NAMALWA (cell line): ENCODE measurements at places on chromosomes 3 and 15.

- DNase-seq: no peak
Observed at GRCh38 chr3:175659670-175660350, 800.7 kb downstream of the NAALADL2 start.

- DNase-seq: no peak
Observed at GRCh38 chr15:77892335-77892734, 185.2 kb downstream of the TBC1D2B start.

- no peak for DNase-seq
Observed at GRCh38 chr15:61227950-61228936, 859 bp downstream of the RORA start.

GRCh38 chr15:81293728-81294515 lies 30.0 kb downstream of the STARD5 start:
- DNase-seq: peak; percentile 92

DNA sequence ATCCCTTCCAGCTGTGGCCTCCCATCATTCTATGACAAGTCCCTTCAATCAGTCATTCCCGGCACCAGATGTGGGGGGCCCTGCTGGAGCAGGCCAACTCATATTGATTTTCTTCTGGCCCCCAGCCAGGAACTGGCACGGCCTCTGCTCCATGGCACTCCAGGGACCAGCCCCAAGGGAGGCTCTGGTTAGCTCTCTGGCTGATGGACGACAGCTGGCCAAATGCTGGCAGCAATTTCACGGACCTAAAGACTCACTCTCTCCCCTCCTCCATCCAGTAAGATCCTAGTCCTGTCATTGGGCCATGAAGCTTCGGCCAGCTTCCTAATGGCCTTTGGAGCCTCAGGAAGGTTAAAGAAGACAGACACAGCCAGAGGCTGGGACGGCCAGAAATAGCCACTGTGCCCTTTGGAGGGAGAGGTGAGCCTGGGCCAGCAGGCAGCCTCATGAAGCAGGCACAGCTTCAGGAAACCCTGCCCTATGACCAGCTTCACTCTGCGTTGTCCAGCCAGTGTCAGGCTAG lies 131.0 kb downstream of the MEX3B start:
- DNase-seq: no peak

DNA sequence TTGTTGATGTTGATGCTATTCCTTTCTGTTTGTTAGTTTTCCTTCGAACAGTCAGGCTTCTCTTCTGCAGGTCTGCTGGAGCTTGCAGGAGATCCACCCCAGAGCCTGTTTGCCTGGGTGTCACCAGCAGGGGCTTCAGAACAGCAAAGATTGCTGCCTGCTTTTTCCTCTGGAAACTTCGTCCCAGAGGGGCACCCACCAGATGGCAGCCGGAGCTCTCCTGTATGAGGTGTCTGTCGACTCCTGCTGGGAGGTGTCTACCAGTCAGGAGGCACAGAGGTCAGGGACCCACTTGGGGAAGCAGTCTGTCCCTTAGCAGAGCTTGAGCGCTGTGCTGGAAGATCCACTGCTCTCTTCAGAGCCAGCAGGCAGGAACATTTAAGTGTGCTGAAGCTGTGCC lies 303.2 kb downstream of the ZIC1 start:
- DNase-seq: no peak

- DNase-seq: peak; percentile 90
Observed at GRCh38 chr3:197186887-197187588, 111.4 kb downstream of the DLG1 start.

- peak; percentile 77 for DNase-seq
Observed at GRCh38 chr3:149487598-149488197, 13.2 kb downstream of the TM4SF4 start.

DNA sequence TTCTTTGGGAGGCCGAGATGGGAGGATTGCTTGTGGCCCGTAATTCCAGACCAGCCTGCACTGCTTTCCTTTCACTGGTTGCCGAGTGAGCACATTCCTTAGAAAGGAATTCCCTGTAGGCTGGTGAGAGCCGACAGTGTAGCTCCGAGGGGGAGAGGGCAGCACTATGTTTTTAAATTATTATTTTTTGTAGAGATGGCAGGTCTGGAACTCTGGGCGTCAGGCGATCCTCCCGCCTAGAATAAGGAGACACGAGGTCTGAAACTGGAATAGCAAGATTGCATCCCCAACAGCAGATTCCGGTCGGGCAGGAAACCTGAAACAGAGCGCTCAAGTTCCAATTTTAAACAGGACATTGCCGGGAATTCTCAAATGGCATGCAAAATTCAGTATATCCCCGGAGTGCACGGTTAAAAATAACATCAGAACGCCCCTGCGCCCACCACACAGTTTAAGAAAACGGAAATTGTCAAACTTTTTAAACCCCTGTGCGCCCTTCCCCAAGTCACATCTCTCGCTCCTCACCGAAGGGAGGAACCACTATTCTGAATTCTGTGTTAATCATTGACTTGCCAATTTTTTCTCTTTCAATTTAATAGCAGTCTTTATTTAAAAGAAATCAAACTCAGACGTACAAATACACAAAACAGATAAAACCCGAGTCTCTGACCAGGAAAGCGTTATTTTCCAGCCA lies 643 bp upstream of the RNU5B-1 start:
- no peak for DNase-seq

GRCh38 chr15:67024314-67024997 lies 40.9 kb upstream of the SMAD3 start:
- no peak for DNase-seq

GRCh38 chr3:46095307-46095706 lies 68.0 kb upstream of the XCR1 start:
- DNase-seq: peak; percentile 70

DNA sequence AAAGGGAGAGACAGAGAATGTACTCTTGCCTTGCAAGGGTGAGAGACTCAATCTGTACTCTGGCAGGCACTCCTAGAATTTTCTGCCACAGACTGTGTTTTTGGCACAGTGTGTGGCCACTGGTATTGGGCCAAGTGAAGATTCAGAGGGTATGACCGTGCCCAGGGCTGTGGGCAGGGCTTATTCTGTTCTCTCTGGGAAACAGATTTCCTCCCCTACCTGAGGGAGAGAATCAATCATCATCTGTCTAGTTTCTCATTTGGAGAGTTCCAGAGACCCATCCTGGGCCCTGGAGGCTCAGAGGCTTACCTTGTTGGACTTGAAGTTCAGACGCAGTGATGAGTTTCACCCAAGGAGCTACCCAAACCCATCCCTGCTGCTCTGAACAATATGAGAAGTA lies 28.2 kb downstream of the CSTA start:
- no peak for DNase-seq

DNA sequence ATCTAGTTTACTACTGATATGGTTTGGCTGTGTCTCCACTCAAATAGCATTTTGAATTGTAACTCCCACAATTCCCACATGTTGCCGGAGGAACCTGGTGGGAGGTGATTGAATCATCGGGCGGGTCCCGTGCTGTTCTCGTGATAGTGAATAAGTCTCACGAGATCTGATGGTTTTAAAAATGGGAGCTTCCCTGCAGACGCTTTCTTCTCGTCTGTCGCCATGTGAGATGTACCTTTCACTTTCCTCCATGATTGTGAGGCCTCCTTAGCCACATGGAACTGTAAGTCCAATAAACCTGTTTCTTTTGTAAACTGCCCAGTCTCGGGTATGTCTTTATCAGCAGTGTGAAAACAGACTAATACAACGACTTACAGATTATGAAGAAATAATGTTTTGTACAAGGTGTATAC lies 35.6 kb upstream of the PYDC2 start:
- DNase-seq: no peak

DNA sequence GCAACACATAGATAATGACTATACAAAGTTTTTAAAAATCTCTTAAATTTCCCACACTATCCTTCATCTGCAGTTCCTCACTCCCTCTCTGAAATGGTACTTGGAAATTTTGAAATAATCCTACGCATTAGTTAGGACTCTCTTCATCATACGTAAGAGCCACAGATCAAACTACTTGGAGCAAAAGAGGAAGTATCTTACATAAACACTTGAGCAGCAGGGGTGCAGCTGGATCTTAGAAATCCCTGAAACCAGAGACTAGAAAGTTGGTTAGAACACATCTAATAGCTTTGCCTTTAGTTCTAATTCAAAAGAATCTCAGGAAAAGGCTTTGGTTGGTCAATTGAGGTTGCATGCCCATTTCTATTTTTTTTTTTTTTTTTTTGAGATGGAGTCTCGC lies 38.8 kb upstream of the ZNF445 start:
- peak; percentile 11 for DNase-seq

- no peak for DNase-seq
Observed at GRCh38 chr15:83443076-83443847, 3.9 kb upstream of the SH3GL3 start.

DNA sequence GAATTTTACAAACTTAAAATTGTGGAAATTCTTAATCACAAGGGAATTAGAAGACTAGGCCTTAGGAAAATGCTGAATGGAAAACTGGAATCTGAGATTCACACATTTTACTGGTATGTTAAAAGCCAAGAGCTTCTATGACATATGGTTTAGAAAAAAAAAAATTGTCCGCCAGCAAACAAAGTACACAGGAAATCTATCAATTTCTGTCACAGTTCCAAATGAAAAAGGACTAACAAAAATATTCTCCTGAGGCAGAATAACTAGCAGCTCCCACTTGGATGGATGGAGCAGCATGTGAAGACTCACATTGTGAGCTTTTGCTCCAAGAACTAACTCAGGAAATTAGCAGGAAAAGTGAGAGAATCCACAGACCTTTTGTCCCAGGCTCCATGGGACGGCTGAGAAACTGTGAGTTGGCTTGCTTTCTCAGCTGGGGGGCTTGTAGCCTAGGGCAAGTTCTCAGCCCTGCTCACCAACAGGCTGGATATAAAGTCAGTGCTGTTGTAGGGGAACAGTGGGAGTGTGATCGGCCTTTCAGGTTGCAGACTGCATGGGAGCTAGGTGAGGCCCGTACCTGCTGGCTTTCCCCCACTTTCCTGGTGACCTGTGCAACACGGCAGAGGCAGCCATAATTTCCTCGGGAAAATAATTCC lies 731.1 kb upstream of the SGO1 start:
- DNase-seq: no peak

GRCh38 chr3:175737646-175738572 lies 878.8 kb downstream of the NAALADL2 start:
- DNase-seq: no peak

DNA sequence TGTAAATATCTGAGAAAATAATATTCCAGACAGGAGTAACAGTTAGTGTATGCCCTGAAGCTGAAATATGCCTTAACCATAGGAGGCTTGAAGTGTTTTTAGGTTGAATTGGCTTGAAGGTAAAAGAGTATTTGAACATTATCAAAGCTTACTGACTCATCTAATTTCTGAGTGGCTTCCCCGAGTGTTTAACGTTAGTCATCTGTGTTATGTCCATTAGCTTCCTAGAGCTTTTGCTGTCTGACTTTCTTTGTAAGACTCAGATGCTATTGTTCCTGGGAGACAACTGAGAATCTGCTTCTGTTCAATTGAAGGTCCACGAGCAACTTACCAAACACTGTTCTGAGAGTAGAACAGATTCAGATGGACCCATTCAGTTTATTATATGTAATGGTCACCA lies 656.8 kb upstream of the NECTIN3 start:
- no peak for DNase-seq

DNA sequence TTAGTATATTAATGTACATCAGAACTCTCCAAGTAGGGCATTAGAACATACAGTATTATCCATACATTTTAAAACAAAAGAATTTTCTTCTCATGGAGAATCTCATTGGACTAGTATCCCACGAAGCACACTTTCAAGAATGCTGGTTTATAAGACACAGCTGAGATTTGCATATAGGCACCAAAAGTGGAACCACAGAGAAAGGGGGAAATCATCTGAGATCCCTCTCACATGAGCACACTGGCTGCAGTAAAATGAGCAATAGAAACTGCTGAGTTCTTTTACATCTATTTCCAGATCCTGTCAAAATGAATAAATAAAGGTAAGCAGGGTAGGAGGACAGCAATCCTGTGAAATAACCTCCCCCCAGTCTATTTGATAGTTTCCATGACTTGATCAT lies 665.3 kb downstream of the FHIT start:
- DNase-seq: peak; percentile 2

GRCh38 chr3:31064021-31064420 lies 169.6 kb upstream of the GADL1 start:
- no peak for DNase-seq

DNA sequence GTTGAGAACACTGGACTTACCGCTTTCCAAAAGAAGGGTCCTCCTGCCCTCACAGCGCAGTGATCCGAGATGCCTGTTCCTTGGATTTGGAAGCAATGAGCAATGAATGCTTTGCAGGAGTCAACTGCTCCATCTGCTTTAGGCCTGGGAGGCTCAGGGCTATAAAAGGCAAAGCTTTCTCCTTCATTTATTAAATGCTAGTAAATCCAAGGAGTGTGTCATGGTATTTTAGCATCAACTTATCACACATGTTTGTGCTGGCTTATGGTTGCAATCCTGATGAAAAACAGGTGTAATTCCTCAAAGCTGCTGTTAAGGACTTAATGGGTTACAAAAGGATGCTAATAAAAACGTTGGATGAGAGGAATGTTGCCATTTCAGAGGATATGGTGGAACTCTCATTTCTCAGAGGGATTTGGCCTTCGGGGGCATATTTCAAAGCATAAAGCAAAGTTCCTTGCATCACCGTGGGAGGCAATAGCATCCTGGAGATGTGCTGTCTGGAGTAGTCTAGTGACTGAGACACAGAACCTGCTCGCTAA lies 158.5 kb upstream of the TPM1 start:
- no peak for DNase-seq

- DNase-seq: peak; percentile 78
Observed at GRCh38 chr3:71130471-71131374, 452.8 kb downstream of the FOXP1 start.

GRCh38 chr15:67228286-67228685 lies 26.2 kb downstream of the AAGAB start:
- DNase-seq: no peak

DNA sequence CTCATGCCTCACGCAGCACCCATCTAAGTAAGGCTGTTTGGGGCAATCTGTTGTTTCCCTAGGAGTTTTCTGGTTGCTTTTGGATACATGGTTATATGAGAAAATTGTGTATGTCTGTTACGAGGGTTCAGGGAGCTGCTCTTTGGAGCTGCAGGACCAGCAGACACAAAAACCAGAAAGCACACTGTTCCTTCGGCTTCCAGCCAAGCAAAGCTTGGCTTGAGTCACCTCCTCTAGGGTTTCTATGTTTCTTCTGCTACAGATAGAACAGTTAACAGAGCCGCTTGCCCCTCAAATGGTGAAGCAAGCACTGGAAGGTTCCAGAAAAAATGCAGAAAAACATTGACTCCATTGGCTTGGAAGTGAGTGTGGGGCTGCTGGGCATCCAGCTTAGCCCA lies 49.2 kb upstream of the CTDSPL start:
- no peak for DNase-seq

DNA sequence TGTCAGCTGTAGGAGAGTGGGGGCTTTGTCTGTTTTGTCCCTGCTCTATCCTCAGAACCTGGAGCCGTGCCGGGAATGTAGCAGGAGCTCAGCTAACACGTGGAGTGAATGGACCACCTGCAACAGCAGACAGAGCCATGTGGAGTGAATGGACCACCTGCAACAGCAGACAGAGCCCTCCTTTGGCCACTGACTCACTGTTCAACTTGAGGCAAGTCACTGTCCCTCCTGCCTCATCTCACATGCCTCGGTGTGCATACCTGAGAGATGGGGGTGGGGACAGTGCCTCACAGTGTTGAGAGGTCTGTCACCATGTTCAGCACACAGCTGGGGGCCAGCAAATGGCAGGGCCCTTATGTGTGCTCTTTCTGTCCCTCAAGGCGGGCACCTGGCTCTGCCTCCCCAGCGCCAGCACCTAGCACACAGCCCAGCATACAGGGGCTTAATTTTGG lies 27.9 kb downstream of the FEM1B start:
- DNase-seq: no peak
